ENCODE measurements at places on chromosomes 1 and 21.
A peak's percentile ranks its signal among the peaks of the same experiment; 100 is the strongest.

GRCh38 chr1:245582026-245582425 is 427.2 kb downstream of the KIF26B start:
- DNase-seq = no peak

DNA sequence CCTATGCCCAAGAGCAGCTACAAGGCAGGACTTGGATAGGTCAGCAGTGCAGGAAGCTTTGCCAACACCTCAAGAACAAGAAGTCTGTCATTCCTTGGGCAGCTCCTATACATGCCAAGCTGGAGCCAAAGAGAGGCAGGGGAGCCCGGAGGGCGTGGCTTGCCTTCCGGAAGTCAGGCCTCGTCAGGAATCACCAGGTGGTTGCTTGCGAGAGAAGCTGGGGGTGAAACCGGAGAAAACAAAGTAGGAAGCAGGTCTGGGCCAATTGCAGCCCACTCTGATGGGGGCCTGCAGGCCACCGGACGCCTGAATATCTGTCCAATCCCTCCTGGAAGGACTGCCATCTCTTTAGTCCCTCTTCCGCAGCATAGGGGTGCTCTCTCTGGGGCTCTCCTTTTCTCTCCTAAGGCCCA is 794 bp upstream of the FAM76A start:
- peak; percentile 14 for DNase-seq

DNA sequence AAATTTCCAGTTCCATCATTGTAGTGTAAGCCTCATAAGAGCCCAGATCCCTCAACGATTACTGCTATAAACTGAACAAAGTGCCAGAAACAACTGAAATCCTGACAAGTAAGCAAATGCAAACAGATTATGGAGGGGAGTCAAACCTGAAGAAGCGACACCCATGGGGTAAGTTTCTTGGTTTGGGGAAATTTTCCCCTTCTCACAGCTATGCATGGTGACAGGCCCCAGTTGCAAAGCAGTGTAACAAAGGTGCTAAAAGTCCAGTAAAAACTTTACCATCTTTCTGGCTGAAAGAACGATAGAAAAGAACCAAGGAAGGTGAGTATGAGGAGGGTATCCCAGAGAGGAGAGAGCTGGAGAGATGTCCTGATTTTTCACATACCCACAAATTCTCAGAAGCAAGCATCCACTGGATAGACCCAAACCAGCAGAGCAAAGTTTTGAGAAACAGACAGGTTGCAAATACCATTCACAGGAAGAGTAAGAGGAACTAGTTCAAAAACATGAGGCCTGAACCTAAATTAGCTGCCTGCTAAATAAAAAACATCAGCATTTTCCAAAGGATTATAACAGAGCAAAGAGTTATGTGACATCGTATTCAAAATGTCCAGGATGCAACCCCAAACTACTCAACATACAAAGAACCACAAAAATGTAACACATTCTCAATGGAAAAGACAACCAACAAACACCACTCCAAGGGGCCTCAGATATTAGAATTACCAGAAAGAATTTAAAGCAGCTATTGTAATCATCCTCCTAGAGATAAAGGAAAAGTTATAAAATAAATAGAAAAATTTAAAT is 14.5 kb downstream of the SCYL3 start:
- peak; percentile 50 for DNase-seq

- DNase-seq = no peak
Observed at GRCh38 chr1:111551623-111552411, 48.4 kb upstream of the ADORA3 start.

DNA sequence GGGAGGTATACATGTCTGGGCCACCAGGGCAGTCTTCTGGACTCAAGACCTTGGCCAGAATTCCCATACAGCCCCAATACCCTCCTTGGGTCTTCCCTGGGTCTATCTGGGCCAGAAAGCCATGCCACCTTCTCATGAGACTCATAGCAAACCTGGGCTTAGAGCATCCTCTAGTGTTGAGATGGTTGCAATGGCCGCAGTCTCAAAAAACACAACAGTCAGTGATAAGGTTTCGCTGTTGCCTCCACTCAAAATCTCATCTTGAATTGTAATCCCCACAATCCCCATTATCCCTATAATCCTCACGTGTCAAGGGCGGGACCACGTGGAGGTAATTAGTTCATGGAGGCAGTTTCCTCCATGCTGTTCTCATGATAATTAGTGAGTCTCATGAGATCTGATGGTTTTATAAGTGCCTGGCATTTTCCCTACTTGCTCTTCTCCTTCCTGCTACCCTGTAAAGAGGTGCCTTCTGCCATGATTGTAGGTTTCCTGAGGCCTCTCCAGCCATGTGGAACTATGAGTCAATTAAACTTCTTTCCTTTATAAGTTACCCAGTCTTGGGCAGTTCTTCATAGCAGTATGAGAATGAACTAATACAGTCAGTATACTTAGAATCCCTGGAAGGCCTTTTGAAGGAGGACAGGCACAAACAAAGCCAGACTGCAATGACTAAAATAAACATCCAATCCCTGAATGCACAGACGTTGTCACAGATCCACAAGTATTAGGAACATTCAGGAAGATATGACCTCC is 77.0 kb downstream of the CTH start:
- peak; percentile 32 for DNase-seq

DNA sequence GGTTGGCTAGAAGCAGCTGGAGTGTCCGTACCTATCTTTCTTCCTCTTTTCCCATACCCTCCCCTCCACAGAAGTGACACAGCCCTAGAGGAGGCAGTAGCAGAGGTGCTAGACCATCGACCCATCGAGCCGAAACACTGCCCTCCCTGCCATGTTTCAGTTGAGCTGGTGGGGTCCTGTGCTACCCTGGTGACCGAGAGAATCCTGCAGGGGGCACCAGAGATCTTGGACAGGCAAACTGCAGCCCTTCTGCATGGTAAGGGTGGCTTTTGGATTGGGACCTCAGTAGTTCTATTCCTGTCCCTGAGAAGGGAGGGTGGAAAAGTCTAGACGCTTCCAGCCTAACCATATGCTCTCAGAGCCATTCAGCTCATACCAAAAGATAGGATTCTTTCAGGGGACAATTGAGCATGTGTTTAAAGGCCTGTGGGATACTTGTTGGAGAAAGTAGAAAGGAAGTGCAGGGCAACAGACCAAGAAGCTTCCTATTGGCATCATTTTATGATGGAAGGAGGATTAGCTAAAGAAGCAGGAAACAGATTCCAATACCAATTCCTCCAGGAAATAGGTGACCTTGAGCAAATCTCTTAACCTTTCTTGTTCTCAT is 11.7 kb upstream of the BNIPL start:
- peak; percentile 60 for DNase-seq

DNA sequence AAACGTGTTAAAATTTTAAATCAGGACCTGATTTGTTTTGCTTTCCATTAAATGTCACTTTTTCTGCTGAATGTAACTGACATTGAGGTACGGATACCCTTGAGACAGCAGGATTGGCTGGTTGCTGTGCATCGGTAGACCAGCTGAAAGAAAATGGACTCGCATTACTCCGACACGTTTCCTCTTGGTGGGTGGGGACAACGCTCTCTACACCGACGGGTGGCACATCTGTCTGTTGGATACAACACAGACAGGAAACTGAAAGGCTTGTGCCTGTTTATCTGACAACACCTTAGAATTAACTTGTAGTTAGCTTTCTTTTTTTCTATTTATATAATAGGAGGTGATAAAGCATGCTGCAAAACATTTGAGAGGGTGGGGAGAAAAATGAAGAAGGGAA is 19.4 kb downstream of the PRPF38A start:
- DNase-seq = no peak

DNA sequence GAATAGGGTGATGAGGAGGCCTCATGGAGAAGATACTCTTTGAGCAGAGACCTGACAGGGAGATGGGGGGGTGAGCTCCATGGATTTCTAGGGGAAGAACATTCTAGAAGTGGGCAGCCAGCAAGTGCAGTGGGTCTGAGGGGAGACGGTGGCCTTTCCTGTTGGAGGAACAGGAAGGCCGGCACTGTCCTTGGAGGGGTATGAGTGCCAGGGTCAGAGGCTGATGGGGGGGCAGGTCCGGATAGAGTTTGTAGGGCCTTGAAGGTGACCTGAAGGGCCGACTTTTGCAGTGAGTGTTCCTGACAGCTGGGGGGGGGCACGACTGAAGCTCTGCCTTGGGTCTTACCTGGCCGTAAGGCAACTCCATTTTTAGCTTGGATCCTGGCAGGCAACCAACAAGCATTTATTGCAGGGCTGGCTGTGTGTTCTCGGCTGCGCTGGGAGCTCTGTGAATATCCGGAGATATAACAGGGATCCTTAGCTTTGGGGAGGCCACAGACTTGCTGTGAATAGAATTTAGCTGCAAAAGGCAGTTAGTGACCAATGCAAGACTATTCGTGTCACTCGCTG is 130.6 kb downstream of the MRPS6 start:
- no peak for DNase-seq

DNA sequence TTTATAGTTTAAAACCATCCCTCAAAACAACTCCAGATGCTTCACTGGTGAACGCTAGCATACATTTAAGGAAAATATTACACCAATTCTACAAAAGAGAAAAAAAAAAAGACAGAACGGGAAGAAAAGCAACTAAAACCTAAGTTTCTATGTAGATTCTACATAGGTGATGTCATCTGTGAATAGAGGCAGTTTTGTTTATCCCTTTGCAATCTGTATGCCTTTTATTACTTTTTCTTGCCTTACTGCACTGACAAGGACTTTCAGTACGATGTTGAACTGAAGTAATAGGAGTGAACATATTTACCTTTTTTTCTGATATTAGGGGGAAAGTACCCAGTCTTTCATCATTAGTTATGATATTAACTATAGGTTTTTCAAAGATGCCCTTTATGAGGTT is 101.7 kb upstream of the HAO2 start:
- DNase-seq = no peak

- DNase-seq = peak; percentile 52
Observed at GRCh38 chr1:180482425-180483275, 19.7 kb downstream of the ACBD6 start.

DNA sequence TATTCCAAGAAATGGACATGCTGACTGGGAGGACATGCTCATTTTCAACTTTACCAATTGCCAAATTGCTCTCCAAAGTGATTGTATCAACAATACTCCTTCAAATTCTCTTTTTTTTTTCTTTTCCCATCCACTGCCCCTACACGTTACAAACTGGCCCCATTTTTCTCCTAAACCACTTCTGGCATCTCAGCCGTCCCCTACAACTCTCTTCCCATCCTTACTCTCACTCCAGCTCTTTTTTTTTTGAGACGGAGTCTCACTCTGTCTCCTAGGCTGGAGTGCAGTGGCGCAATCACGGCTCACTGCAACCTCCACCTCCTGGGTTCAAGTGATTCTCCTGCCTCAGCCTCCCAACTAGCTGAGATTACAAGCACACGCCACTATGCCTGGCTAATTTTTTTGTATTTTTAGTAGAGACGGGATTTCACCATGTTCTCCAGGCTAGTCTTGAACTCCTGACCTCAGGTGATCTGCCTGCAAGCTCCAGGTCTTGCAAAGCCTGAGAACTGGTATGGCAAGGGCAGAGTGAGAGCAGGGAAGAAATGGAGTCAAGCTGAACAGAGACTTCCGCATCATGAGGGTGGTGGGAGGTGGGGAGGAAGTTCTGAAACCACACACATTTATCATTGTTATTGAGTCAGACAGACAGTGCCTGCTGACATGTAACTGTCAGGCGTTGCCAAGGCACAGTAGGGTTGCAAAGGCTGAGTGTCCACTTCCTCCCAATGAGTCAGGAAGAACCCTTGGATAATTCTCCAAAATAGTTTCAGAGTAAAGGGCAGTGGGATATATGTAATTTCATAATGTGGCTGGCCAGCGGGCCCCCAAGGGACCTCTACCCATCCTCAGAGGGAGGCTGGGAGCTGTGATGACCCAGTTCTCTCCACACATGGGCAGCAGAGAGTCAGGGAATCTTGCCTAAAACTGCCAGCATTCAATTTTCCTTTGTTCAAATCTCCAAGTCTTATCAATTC is 17.4 kb downstream of the CELA3A start:
- peak; percentile 97 for DNase-seq

DNA sequence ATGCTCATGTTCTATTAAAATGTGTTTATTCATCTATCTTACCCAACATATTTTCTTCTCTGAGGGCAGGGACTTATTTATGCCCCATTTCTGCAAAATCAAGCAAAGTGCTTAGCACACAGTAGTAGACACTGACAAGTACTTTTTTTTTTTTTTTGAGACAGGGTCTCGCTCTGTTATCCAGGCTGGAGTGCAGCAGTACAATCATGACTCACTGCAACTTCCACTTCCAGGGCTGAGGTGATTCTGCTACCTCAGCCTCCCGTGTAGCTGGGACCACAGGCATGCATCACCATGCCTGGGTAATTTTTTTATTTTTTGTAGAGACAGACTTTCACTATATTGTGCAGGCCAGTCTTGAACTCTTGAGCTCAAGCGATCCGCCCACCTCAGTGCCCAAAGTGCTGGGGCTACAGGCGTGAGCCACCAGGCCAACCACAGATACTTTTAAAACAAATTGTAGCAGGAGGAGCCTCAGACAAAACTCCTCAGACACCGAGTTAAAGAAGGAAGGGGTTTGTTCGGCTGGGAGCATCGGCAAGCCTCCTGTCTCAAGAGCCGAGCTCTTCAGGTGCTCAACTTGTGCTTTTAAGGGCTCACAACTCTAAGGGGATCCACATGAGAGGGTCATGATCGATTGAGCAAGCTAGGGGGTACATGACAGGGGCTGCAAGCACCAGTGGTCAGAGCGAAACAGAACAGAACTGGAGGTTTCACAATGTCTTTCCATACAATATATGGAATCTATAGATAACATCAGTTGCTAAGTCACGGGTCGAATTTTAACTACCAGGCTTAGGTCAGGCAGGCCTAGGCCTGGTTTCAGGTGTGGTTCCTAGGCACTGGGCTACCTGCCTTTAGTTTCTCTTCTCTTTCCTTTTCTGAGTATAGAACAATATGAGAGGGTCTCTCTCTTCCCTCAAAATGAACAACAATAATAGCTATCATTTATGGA is 5.7 kb upstream of the TMEM167B start:
- DNase-seq = no peak

DNA sequence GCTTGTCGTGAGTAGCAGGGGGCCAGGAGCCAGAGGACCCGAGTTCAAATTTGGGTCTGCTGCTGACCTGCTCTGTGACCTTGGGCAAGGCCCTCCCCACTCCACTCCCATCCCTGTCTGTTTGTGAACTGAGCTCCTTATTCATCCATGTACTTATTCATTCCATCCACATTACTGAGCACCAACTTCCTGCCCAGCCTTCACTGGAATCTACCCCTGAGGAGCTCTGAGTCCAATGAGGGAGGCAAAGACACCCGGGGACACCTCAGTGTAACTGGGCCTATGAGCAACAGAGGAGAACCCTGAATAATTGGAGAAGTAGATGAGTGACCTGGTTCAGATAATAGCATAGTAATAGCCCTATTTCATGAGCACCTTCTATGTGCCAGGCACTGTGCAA is 8.9 kb downstream of the BSND start:
- peak; percentile 94 for DNase-seq

- DNase-seq = no peak
Observed at GRCh38 chr1:107545056-107545577, 404.3 kb downstream of the NTNG1 start.

GRCh38 chr1:80054129-80054528 is 1047.6 kb upstream of the ADGRL4 start:
- peak; percentile 2 for DNase-seq
